ENCODE measurements at places on chromosomes 1 and 21.

DNA sequence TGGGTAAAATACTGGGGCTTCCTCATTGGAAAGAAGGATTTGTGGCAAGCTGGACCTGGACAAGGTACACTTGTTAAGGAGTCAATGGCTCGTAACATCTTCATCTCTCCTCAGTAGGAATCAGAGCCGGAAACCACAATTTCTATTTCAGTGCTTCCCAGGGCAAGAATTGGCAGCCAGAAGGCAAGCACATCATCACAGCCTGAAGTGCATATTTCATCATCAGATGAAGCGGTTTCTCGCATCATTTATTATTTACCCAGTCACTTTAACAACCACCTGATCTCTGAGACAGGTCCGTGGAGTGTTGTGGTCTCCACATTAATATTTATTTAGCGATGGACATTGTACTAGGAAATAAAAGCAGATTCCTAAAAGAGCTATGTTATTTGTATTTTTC, 55.0 kb downstream of the KCNJ15 start:
- DNase-seq = no peak

- DNase-seq = no peak
Measured at GRCh38 chr1:107767156-107767582, 197.8 kb downstream of the VAV3 start.

- no peak for DNase-seq
Measured at GRCh38 chr1:110475362-110476027, 24.5 kb downstream of the PROK1 start.

DNA sequence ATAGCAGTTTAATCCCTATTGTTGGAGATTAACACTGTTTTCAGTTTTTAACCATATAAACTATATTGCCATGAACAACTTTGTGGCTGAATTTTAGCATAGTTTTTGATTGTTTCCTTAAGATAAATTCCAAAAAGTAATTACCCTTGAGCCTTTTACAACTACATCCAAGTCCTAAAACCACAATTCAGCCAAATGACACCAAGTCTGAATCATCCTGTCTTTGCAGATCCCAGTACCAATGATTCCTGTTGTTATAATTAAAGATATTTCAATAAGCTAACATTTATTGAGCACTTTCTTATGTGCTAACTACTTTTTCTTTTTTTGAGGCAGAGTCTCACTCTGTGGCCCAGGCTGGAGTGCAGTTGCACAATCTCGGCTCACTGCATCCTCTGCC, 35.6 kb downstream of the IL23R start:
- no peak for DNase-seq

GRCh38 chr1:19465650-19466049, 19.7 kb downstream of the CAPZB start:
- DNase-seq = no peak

- no peak for DNase-seq
Measured at GRCh38 chr1:31757204-31757679, 6.9 kb downstream of the ADGRB2 start.

DNA sequence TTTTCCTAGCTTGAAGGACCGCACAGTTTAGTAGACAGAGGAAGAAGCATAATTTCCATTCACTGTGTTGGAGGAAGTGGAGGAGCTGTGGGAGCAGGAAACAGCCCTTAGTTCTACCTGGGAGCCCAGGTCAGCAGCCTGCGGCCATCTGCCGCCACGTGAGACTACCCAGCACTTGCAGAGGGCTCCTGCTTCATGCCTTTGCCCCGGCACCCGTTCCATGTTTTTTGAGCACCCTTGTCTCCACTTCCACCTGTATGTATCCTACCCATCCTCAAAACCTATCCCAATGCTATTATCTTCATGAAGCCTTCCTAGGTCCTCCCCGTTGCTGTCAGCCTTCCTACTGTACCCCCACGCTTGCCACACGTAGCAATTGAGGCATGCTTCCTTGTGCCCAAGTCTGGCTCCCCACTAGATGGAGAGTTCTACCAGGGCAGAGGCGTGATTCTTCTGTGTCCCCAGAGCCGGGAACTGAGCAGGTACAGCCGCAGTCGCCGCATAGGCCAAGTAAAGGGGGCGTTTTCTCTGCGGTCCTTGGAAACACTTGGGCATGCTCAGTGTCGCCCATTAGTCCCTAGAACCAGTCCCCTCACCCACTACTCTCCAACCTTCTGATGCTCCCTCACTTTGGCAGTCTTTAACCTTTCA, 1.9 kb downstream of the SLC6A9 start:
- no peak for DNase-seq

- DNase-seq = no peak
Measured at GRCh38 chr1:43423672-43424550, 29.8 kb downstream of the HYI start.

DNA sequence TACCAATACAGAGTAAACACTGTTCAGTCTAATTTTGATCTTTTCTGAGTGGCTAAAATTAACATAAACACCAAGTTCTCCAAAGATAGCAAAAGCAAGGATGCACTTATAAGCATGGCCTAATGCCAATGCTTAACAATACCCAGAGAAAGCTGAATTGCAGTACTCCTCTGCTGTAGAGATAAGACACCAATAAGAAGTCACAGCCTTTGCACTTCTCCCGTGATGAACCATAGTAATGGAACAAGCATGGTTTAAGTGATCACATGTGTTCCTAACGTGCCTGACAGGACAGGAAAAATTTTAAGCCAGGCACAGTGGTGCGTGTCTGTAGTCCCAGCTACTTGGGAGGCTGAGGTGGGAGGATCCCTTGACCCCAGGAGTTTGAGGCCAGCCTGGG, 5.6 kb downstream of the PRDX1 start:
- no peak for DNase-seq

DNA sequence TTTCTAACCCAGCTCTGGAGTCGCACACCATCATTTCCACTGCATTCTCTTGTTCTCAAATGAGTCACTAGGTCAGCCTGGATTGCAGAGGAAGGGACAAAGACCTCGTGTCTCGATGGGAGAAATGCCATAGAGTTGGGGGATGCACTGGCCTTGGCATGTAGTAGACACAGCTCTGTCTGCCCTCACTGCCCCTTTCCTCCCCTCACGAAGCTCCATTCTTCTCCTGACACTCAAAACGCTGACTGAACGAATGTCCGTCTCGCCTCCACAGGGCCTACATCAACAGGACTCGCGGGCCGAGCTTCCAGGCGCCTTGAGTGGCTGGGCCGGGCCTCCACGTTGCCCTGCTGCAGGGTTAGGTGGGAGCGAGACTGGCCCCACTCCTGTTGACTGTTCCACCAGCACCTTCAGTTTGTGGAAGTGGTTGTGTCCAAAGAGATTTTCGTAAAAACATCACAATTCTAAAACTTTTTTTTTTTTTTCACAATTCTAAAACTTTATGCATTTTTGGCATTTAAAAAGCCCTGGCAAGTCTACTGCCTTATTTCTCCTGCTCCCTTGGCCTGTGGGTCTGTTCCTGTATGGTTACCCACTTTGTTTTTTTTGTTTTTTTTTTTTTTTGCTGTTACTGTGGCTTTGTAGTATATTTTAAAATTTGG, 18.8 kb downstream of the PKNOX1 start:
- no peak for DNase-seq

DNA sequence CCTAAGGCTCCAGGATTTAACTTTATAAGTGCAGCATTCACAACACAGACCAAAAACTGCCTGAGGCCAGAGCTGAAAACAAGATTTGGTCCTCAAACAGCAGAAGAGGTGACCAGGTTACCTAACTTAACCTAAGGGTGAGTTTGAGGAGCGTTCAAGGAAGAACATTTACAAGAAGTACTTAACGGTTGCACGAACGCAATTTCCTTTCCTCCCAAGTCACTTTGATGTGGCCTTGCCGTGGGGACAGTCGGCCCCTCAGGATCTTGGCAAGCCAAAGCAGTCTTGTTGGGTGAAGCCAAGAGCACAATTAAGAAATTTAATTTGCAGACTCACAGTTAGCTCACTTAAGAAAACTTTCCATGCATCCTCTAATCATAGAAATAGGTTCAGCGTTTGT, 202.6 kb upstream of the COA6 start:
- no peak for DNase-seq

- no peak for DNase-seq
Measured at GRCh38 chr1:65230731-65231481, 78.4 kb upstream of the DNAJC6 start.

- DNase-seq = no peak
Measured at GRCh38 chr1:37560401-37561132, 3.8 kb downstream of the DNALI1 start.

- DNase-seq = no peak
Measured at GRCh38 chr1:15836772-15837669, 10.5 kb upstream of the SPEN start.

- DNase-seq = no peak
Measured at GRCh38 chr1:8167936-8168335, 141.8 kb upstream of the ERRFI1 start.

DNA sequence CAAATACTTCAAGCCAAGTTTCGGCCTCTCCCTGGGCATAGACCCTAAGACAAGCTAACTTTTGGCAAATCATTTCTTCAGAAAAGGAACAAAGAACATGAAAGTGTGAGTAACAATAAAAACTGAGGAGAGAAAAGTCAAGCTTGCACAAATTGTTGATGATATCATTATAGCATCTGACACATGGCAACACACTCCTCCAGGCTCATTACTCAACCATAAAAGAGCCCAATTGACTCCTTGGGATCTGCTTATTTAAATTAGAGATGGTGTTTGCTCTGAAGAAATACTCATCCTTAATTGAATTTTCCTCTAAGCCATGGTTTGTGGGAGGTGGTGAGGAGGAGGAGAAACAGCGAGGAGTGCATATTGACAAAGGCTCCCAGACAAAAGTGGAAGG, 54.5 kb downstream of the TNFSF4 start:
- no peak for DNase-seq

All from hypothalamus (tissue), 51 donors.